ENCODE measurements at places on chromosomes 5 and 9. TPM values are rescaled to one million over a fixed set of nuclear protein-coding genes. Genes with fewer than 3 reads are reported as not detected.

The PCDHA12 gene
- 2.8 TPM for total RNA-seq

The HMCN2 gene
- 0.06 TPM for total RNA-seq

The DOCK8 gene
- 0.23 TPM for total RNA-seq

The MGAT1 gene
- 83.0 TPM for total RNA-seq

The DNAI1 gene
- total RNA-seq = 0.08 TPM

The C5 gene
- total RNA-seq = 12.9 TPM

The ENC1 gene
- total RNA-seq = 8.9 TPM

The OCLN gene
- total RNA-seq = 9.0 TPM

The WNT8A gene
- not detected for total RNA-seq

The NEUROG1 gene
- total RNA-seq = not detected

The CCDC180 gene
- 0.75 TPM for total RNA-seq

The SLC45A2 gene
- 0.05 TPM for total RNA-seq

The OTULINL gene
- total RNA-seq = 6.1 TPM

The IFNA14 gene
- not detected for total RNA-seq

The TAF11L5 gene
- not detected for total RNA-seq

The CDKN2B-AS1 gene
- not detected for total RNA-seq

The SOWAHA gene
- 0.15 TPM for total RNA-seq

The TAF1L gene
- not detected for total RNA-seq

The DHX29 gene
- 26.5 TPM for total RNA-seq

The FBLL1 gene
- total RNA-seq = not detected

The ANKRD31 gene
- total RNA-seq = 0.03 TPM

The TRPM3 gene
- total RNA-seq = not detected

The C9orf50 gene
- not detected for total RNA-seq

The PLPP7 gene
- 0.08 TPM for total RNA-seq

The C5orf46 gene
- not detected for total RNA-seq

The SLCO6A1 gene
- not detected for total RNA-seq

The PCSK1 gene
- total RNA-seq = 0.35 TPM

The CSNK1G3 gene
- 18.6 TPM for total RNA-seq

The RANBP3L gene
- total RNA-seq = not detected

The FOXD1 gene
- 17.4 TPM for total RNA-seq

The LCN1 gene
- not detected for total RNA-seq

The PTGES gene
- 139 TPM for total RNA-seq

The OLFML2A gene
- total RNA-seq = 17.8 TPM

The SLC34A1 gene
- not detected for total RNA-seq

The SPATA31A1 gene
- not detected for total RNA-seq

The PCDHA11 gene
- 0.22 TPM for total RNA-seq

The MZB1 gene
- total RNA-seq = 0.09 TPM

The RXRA gene
- total RNA-seq = 22.9 TPM

The IL3 gene
- total RNA-seq = not detected

The QRFP gene
- total RNA-seq = not detected

The CACFD1 gene
- 4.9 TPM for total RNA-seq

The PLAC8L1 gene
- 0.26 TPM for total RNA-seq

The DNAJA1 gene
- total RNA-seq = 253 TPM

The GPR150 gene
- total RNA-seq = 0.18 TPM

The IL17B gene
- not detected for total RNA-seq

The TMEM267 gene
- 19.4 TPM for total RNA-seq

The TLE4 gene
- 11.7 TPM for total RNA-seq

Measured in A549 treated with CORT108297 at 1 μM for 4 hours (cell line).